ENCODE measurements at places on chromosomes 1 and 21. TPM values are rescaled to one million over a fixed set of nuclear protein-coding genes. Genes with fewer than 3 reads are reported as not detected.
A peak's percentile ranks its signal among the peaks of the same experiment; 100 is the strongest.

The CCDC27 gene
- total RNA-seq, result not detected

The PDC gene
- not detected for total RNA-seq

The ACTL8 gene
- not detected for total RNA-seq

The SPATA21 gene
- not detected for total RNA-seq

The HNRNPCL1 gene
- total RNA-seq, result not detected

The GUCA2B gene
- not detected for total RNA-seq

The RGS1 gene
- total RNA-seq, result 2.6 TPM

The RAB4A gene
- total RNA-seq, result 124 TPM

The IVL gene
- total RNA-seq, result not detected

The KCNE2 gene
- 0.22 TPM for total RNA-seq

The SLFNL1 gene
- 0.30 TPM for total RNA-seq

The RGS16 gene
- 1.9 TPM for total RNA-seq

The RBP7 gene
- total RNA-seq, result 7.4 TPM

The NPHS2 gene
- not detected for total RNA-seq

- DNase-seq, result no peak
These were observed 165.8 kb upstream of the RAB4A start for GRCh38 chr1:229105109-229105508.

GRCh38 chr1:93670141-93670540 is 11.5 kb downstream of the BCAR3 start:
- DNase-seq, result no peak

GRCh38 chr1:26959722-26960624 is at the start of gene KDF1:
Gene KDF1 (minus strand): TSS chr1:26960468. CDS start chr1:26952380, 8,088 bp downstream.
- no peak for DNase-seq

DNA sequence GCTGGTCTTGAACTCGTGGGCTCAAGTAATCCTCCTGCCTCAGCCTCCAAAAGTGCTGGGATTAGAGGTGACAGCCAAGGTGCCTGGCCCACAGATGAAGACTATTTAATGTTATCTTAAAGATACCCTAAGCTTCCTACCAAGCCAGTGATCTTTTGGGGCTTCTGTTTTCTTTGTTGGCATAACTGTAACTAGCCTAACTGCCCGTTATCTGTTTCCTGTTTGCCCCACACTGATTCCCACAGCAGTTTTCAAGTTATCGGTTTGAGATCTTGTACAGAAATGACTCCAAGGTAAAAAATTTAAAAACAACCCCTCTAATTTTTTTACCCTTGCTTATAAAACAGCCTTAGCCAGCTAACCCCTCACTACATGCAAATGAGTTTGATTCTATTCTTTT is 12.4 kb downstream of the SELL start:
- no peak for DNase-seq

GRCh38 chr1:153794624-153795329 is 19.6 kb downstream of the SLC27A3 start:
- peak; percentile 46 for DNase-seq

DNA sequence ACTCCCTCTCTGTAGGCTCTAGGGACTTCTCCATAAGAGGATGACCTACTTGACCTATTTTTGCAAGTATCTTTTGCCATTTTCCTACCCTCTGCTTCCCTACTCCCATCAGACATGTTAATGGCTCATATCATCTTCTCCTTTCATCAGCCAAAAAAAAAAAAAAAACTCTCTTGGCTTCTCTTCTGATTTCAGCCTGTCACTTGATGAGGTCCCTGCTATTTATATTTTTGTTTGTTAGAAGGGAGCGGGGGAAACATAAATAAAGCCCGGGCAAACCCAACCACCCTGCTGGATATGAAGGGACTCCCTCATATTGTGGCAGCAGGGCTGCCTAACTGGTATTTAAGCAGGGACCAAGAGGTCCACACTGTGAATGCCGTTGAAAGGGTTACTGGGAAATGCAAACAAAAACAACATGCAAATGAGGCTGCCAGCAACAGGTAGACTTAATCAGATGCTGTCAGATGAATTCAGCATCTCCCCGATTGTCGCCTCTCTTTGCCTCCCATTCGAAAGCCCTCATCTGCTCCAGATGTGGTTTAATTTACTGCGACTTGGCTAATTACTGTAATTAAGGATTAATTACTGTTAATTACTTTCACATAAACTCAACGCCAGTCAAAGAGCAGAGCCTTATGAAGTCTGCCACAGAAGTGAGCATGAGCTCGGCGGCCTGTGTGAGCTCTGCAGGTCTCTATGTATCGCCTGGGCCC is 172.3 kb downstream of the PBX1 start:
- no peak for DNase-seq

- DNase-seq, result no peak
These were observed 66.4 kb downstream of the TNR start for GRCh38 chr1:175676991-175677390.

DNA sequence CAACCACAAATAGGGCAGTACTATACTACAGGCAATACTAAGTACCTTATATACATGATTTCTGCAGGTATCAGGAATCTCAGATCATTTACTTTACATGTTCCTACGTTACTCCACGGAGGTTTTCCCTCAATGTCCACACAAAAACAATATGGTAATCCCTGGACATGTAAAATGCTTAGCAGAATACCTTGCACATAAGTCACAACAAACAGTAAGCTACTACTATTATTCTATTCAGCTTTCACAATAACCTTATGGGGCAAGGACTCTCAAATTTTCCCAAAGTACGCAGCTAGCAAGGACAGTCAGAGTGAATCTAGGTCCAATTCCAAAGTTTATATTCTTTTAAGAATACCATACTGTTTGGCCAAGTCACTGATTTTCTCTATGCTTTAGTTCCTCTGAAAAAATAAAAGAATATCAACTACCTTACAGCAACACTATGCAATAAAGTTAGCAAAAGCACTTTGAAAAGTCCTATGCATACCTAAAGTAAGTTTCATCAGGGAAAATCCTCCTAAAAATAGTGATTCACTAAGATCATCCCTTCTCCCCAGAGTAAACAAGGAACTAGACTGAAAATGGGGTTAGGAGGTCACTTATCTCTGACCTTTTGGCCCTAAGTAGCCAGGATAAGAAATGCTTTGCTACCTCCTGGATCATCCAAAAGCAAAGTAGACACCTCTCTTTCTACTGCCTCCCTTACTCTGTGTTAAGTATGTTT is 67.4 kb downstream of the LUZP1 start:
- no peak for DNase-seq

DNA sequence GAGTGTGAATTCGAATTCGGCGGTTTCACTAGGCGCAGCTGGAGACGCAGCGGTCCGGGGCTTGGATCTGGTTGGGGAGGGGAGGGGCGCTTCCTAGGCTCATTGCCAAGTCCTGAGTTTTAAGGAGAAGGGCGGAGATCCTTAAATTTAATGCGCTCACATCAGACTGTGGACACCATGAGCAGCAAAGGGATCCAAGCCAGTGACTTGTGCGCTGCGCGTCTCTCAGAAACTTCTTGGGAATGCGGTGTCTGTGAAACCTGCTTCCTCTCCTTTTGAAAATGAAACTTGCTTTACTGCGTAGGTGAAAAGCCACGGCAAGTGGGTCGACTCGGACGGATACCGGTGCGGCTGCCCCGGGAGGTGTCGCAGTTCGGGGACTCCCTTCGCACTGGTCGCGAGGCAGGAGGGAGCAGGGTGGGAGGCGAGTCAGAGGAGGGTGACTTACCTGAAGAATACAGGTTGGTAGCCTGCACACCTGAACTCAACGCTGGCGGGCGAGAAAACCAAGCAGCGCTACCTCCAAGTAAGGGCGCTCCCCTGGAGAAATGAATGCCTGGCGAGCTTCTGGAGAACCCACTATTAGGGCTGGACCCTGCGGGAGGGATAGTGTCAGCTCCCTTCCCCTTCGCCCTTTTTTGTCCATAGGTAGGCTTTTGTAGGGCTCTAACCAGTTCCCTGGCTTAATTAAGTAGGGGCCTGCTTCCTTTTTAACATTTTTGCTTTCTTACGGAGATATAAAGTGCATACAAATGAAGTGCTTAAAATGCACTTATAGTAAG is 992 bp downstream of the TENT5C start:
- no peak for DNase-seq

GRCh38 chr1:1305300-1306069 is 2.2 kb downstream of the ACAP3 start:
- DNase-seq, result peak; percentile 86

DNA sequence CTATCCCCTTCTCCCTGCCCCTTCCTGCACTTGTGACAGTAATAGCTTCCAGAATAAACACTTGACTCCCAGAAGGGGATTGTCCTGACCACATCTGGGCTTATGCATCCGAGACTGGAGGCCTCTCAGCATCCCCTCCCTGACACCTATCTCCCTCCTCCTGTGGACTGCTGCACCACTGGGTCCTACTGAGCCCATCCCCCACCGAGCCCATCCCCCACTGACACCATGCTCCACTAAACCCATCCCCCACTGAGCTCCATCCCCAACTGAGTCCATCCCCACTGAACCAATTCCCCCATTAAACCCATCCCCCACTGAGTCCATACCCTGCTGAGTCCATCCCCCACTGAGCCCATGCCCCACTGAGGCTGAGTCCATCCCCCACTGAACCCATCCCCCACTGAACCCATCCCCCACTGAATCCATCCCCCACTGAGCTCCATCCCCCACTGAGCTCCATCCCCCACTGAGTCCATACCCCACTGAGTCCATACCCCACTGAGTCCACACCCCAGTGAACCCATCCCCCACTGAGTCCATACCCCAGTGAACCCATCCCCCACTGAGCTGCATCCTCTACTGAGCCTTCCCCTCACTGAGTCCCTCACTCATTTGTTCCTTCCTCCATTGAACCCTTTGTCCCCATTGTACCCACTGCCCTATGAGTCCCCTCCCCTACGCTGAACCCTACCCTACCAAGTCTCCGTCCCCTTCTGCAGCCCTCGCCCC is 5.6 kb downstream of the PDZK1IP1 start:
- no peak for DNase-seq

- no peak for DNase-seq
These were observed 240.9 kb upstream of the ADGRL2 start for GRCh38 chr1:81559662-81560350.

GRCh38 chr1:16183765-16184556 is 28.1 kb upstream of the EPHA2 start:
- DNase-seq, result no peak

DNA sequence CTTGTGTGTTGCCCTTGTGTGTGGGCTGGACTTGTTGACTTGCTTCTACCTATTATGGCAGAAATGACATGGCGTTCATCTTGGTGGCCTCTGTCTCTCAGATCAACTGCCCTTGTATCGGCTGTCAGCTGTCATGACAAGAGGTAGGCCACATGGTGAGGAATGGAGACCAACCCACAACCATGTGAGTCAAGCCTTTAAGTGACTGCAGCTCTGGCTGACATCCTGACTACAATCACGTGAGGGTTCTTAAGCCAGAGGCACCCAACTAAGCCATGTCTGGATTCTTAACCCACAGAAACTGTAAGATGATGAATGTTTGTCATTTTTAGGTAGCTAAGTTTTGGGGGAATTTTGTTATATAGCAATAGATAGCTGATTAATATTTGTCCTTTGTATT is 82.1 kb downstream of the KCND3 start:
- DNase-seq, result peak; percentile 70

GRCh38 chr1:23217421-23218115 is at the start of gene HTR1D:
Gene HTR1D (minus strand): TSS chr1:23217502. CDS start chr1:23194219, 23,283 bp downstream.
- DNase-seq, result no peak

- DNase-seq, result peak; percentile 36
These were observed 9.8 kb downstream of the KCNA2 start for GRCh38 chr1:110596312-110596711.

DNA sequence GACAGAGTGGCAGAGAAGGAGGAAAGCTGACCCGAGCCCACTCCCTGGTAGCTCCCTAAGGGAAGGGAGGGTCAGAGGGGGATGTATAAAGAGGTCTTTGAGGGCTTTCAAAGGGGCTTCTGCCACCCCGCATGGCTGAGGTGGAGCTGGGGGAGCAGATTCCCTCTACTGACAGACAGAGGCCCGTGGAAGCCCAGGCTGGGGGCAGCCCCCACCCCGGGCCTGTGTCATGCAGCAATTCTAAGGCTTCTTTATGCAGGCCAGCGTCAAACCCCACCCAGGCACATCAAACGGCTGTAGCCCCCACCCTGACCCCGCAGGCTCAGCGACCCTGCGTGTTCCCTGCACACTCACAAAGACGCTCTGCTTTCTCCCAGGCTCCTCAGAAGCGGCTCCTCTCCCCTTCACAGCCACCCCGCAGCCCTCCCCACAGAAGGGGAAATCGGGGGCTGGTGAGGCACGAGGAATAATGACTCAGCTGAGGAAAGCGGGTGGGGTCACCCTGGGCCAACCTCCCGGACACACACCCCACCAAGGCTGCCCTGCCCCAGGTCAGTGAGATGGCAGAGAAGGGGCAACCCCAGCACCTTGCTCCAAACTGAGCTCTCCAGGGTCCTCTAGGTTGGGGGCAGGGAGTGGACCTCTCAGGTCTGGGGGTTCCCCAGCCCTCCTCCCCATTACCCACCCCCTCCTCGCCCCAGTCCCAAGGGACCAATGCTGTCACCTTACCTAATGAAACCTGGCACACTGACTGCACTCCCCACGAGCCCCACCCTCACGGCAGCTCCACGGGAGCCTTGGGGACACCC is 10.8 kb downstream of the SLC45A3 start:
- no peak for DNase-seq

DNA sequence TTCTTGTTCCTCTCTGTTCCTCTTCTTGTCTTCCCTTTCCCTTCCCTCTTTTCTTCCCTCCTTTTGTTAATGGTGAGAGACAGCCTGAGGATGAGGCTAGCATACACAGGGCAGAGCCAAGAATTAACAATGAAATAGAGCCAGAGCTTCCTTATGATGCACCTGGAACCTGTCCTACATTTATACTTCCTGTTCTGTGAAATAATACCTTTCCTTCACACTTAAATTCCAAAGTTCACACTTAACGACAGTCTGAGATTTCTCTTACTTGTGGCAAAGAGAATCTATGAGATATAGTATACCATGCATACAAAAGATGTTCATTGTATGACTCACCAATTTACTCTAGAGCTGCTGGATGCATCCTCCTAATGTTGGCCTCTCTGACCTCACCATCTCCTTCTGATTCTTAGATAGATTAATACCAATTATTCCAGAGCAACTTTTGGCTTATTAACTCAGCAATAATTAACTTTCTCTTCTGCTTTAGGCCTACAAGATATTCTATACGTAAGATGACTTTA is 30.8 kb upstream of the TSNAX start:
- no peak for DNase-seq

- no peak for DNase-seq
These were observed 215.3 kb downstream of the SEC16B start for GRCh38 chr1:177754603-177755002.

DNA sequence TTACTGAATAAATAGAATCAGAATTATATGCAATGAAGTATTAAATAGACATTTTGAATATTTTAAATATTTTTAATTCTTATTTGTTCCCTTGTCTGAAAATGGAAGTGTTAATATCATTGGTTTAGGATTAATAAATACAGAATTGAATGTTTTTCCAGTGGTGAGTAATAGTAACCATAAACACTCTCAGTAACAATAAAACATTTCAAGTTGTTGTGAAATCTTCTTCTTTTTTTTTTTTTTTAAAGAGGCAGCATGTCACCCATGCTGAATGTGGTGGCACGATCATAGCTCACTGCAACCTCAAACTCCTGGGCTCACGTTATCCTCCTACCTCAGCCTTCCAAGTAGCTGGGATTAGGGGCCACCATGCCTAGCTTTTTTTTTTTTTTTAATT is 86.2 kb upstream of the ZBTB18 start:
- no peak for DNase-seq
